CD4-positive, CD25-positive, alpha-beta regulatory T cell (primary cell): ENCODE measurements at places on chromosomes 12 and 14. TPM values are rescaled to one million over a fixed set of nuclear protein-coding genes. Genes with fewer than 3 reads are reported as not detected.

- H3K4me1 ChIP-seq: peaks cover 11% of the 10 kb centered on the region
- peaks cover 7% of the 10 kb centered on the region for H3K27me3 ChIP-seq
- H3K4me3 ChIP-seq: no peak overlapping the region
These were observed 2.5 kb upstream of the SALL2 start for GRCh38 chr14:21528381-21529348.

DNA sequence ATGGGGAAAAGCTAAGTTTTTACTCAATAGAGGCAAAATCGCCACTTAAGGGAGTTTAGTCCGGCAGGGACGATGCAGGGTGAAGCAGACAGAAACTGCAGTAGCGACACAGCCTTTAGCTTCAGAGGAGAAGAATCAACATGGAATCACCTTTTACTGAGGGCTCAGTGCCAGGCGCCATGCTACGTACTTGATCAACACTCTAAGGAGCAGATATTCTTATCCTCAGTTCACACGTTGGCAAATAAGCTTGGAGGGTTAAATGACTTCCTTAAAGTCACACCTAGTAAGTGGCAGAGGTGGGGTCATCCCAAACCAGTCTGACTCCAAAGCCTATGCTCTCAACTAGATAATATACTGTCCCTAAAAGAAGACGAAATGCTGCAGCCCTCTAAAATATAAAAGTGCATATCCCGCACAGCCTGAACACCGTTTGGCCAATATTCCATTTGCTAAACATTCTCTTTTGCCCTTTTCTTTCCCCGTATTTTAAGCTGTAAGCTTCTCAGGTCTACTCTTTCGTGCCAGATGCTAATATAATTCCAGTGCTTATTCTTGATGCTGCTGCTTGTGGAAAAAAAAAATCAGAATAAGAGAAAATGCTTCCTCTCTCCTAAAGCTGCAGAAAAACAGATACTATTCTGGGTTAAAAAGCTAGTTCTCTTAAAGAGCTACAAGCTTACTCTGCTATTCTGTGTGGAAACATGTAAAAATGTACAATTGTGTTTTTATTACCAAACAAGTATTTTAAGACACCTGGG lies 10.9 kb downstream of the CCDC92 start:
- H3K4me1 ChIP-seq: no peaks in the 10 kb centered on the region
- no peaks in the 10 kb centered on the region for H3K27me3 ChIP-seq

GRCh38 chr14:36498938-36499337 lies 21.1 kb downstream of the NKX2-1 start:
- H3K27me3 ChIP-seq: peaks cover 33% of the 10 kb centered on the region
- DNase-seq: no peak
- H3K27ac ChIP-seq: no peak overlapping the region
- no peak overlapping the region for H3K4me3 ChIP-seq
- H3K4me1 ChIP-seq: no peaks in the 10 kb centered on the region

DNA sequence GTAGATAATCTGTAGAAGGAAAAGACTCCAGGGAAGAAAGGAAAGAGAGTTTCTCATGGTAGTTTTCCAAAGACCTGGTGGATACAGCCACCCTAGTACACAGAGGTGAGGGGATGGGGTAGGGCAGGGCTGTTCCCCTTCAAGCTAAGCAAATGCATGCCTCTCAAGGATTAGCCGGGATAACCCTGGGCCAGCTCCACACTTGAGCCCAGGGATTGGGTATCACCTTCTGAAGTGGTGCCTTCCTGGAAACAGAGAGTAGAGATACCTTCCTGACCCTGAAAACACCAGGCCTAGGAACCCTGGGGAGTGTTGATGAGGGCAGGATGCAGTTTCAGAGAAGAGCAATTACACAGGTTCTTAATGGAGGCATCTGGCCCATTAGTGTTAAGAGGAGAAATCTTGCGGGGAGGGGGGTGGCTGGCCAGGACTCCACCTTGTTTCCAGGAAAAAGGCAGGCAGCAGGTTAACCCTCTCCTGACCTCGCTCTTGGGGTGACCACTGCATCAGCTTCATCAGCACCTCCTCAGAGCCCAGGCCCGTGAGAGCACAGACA lies 106.9 kb upstream of the TMEM233 start:
- H3K36me3 ChIP-seq: no peaks in the 10 kb centered on the region
- no peak overlapping the region for H3K4me3 ChIP-seq
- DNase-seq: no peak
- H3K4me1 ChIP-seq: no peaks in the 10 kb centered on the region
- H3K27me3 ChIP-seq: no peaks in the 10 kb centered on the region

GRCh38 chr12:132170094-132170636 lies 25.9 kb downstream of the NOC4L start:
- H3K4me1 ChIP-seq: peaks cover 12% of the 10 kb centered on the region
- no peaks in the 10 kb centered on the region for H3K36me3 ChIP-seq
- DNase-seq: no peak
- H3K27me3 ChIP-seq: no peaks in the 10 kb centered on the region
- no peak overlapping the region for H3K27ac ChIP-seq
- no peak overlapping the region for H3K4me3 ChIP-seq

- no peaks in the 10 kb centered on the region for H3K27me3 ChIP-seq
- H3K4me3 ChIP-seq: no peak overlapping the region
- H3K4me1 ChIP-seq: no peaks in the 10 kb centered on the region
- no peaks in the 10 kb centered on the region for H3K36me3 ChIP-seq
These were observed 155.1 kb downstream of the CALM1 start for GRCh38 chr14:90551733-90552464.

DNA sequence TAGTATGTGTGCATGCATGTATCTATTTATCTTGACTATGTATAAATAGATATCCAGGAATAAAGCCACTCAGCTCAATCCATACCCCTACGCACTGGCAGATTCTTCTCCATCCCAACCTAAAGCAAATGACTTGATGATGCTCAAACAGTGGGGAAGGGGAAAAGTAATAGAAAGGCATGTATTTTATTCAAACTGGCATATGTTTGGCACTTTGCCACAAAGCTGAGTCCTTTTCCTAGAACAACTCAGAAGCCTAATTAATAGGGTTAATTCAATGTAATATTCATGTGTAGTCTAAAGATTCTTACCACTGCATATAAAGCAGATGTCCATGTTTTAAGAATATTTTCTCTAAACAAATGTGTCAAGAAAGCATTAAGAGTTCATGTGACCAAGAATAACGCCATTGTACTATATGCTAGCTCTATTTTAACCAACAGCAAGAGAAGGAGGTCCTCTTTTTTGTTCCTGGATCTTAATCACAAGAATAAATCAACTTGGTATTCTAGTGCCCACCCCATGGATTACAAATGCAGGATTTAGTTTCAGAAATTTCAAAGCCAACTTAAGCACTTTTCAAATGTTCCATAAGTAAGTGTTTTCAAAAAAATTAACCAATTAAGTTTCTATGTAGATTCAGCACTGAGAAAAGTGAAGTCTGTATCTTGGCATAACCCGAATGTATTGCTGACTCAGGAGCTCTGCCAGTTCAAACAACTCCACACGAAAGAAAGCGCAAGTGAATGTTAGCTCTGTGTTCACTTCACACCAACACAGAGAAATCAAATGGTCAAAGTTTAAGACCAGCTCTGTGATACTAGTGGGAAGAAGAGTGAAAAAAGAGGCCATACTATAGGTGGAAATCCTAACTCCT lies 233.6 kb downstream of the MED13L start:
- no peak overlapping the region for H3K27ac ChIP-seq
- no peaks in the 10 kb centered on the region for H3K4me1 ChIP-seq

- H3K36me3 ChIP-seq: no peaks in the 10 kb centered on the region
- DNase-seq: no peak
- H3K4me1 ChIP-seq: no peaks in the 10 kb centered on the region
- H3K4me3 ChIP-seq: no peak overlapping the region
- H3K27ac ChIP-seq: no peak overlapping the region
These were observed 46.9 kb downstream of the KLHL28 start for GRCh38 chr14:44914849-44915248.

GRCh38 chr14:85308531-85309300 lies 221.2 kb upstream of the FLRT2 start:
- no peak overlapping the region for H3K4me3 ChIP-seq
- no peaks in the 10 kb centered on the region for H3K4me1 ChIP-seq
- H3K36me3 ChIP-seq: no peaks in the 10 kb centered on the region
- no peaks in the 10 kb centered on the region for H3K27me3 ChIP-seq
- H3K27ac ChIP-seq: no peak overlapping the region
- no peak for DNase-seq

- no peak overlapping the region for H3K4me3 ChIP-seq
- no peaks in the 10 kb centered on the region for H3K4me1 ChIP-seq
- H3K36me3 ChIP-seq: no peaks in the 10 kb centered on the region
- H3K27ac ChIP-seq: no peak overlapping the region
These were observed 541.9 kb upstream of the SEL1L start for GRCh38 chr14:82075566-82075965.

DNA sequence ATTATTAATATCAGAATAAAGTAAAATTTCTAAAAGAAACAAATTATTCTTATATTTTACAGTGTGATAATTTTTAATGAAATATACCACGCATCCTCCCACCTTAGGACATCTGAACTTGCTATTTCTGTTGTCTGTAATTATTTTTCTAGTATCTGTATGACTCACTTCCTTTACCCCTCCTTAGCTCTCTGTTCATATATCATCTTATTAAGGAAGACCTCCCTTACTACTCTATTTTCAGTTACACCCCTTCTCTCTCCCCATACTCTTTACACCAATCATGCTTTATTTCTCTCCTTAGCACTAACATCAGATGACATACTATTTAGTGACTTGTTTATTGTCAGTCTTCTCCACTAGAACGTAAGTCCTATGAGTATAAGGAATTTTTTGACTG lies 34.2 kb upstream of the C12orf50 start:
- no peaks in the 10 kb centered on the region for H3K27me3 ChIP-seq
- no peak for DNase-seq
- H3K27ac ChIP-seq: no peak overlapping the region
- H3K4me1 ChIP-seq: no peaks in the 10 kb centered on the region
- H3K36me3 ChIP-seq: peaks cover 21% of the 10 kb centered on the region

GRCh38 chr12:2075508-2076195 lies 22.9 kb downstream of the CACNA1C start:
- H3K4me3 ChIP-seq: no peak overlapping the region
- H3K27me3 ChIP-seq: peaks cover 5% of the 10 kb centered on the region
- no peaks in the 10 kb centered on the region for H3K4me1 ChIP-seq
- H3K36me3 ChIP-seq: no peaks in the 10 kb centered on the region
- no peak for DNase-seq

Gene NELL2
- 1.5 TPM for polyA plus RNA-seq

Gene MFAP5
- polyA plus RNA-seq: not detected

Gene LDHB
- polyA plus RNA-seq: 1,925 TPM

Gene RNASE7
- not detected for polyA plus RNA-seq

Gene PPP4R4
- polyA plus RNA-seq: not detected
